T-helper 1 cell (primary cell): ENCODE measurements at places on chromosomes 11 and 22.
A peak's percentile ranks its signal among the peaks of the same experiment; 100 is the strongest.

DNA sequence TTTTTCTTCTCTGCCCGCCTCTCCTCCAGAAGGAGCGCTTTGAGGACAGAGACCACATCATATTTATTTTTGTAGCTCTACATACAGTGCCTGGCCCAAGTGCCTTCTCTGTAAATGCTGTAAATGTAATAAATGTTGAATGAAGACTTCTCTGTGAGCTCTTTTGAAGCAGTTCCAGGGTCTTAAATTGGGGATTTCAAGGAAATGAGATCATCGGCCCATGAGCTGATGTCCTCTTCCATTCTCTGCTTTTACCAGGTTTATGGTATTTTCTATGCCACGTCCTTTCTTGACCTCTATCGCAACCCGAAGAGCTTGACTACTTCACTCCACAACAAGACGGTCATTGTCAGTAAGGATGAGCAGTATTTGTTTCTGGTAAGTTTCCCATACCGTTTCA lies 165.7 kb upstream of the SORL1-AS1 start:
- no peak for DNase-seq

GRCh38 chr22:35523167-35523947 lies 17.3 kb upstream of the RASD2 start:
- DNase-seq = no peak

GRCh38 chr11:11482730-11483129 lies 129.7 kb upstream of the CSNK2A3 start:
- no peak for DNase-seq

GRCh38 chr11:7353100-7353499 lies 101.4 kb downstream of the SYT9 start:
- DNase-seq = peak; percentile 2

GRCh38 chr22:34709641-34710040 lies 356.3 kb upstream of the ISX start:
- DNase-seq = no peak

DNA sequence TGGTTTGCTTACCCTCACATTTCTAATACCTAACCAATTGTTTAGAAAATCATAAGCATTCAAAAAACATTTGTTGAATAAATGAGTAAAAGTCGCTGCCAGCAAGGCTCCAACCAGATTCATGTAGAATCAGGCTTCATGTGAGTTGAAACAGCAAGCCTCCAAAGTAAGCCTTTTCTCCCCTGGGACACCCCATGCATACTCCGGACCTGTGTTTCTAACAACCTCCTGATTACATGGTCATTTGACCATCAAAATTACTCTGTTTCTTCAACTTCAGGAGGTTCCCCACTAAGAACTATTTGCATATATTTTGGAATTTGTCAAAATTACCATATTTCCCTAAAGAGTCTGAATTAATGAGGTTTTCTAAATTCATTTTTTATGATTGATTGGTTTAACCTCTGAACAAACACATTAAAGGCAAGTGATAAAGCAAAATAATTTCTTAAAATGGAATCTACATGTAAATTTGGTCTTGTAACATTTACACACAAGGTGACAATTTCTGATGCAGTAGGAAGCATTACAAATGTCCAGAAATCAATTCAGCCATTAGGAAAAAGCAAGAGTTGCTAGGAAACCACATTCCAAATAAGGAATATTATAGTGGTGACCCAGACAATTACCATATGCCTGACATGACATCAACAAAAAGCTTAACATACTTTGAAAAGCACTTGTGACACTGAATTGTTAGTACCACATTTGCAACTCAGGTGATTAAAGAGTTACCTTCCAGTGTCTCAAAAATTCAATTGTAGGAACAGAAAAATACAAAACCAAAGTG lies 252.6 kb downstream of the GUCY1A2 start:
- DNase-seq = no peak

DNA sequence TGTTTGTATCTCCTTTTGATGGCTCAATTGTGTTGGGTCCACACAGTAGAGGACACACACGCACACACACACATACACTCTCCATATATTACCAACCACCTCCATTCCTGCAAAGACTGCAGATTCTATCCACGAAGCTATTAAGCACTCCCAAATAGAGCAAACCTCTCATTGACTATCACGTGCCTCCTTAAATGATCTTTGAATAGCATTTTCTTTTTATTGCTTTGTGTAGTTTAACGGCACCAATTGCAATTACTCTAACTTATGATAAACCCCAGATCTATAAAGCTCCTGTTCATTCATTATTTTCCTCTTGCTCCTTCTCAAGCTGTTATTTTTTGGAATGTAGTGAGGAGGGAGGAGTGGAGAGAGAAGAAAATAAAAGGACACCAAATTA lies 204.7 kb downstream of the ST3GAL4 start:
- DNase-seq = no peak

DNA sequence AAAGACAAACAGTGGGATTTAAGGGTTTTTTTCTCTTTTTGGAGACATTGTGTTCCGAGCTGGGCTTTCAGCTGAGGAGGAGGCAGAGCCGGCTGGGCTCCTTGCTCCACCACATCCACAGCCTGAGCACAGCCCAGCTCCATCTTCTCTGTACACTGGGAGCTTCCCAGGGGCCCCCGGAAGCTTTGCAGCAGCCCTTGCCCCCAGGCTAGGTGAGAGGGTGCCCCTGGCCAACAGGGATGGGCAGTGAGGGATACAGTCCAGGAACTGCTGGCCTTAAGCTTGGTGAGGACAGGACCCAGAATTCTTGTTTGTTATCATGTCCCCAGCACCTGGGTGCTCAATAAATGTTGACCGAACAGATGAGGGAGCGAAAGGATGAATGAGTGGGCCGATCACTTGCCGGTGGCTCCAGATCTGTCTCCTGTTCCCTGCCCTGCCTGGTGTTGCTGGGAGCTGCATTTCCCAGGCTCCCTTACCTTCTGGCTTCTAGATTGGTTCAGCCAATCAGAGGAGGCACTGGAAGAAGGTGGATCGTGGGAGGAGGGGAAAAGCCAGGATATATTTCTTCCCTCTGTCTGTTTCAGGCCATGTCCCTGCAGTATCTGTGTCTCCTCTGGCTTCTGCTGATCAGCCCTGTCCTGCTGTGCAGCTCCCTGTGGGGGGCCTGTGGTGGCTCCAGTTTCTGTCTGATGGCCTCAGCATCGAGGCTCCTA lies 26.5 kb upstream of the NECTIN1 start:
- no peak for DNase-seq

GRCh38 chr11:45900916-45901617 lies 6.0 kb downstream of the FREY1 start:
- no peak for DNase-seq

GRCh38 chr11:134543241-134543640 lies 131.2 kb upstream of the B3GAT1 start:
- no peak for DNase-seq

DNA sequence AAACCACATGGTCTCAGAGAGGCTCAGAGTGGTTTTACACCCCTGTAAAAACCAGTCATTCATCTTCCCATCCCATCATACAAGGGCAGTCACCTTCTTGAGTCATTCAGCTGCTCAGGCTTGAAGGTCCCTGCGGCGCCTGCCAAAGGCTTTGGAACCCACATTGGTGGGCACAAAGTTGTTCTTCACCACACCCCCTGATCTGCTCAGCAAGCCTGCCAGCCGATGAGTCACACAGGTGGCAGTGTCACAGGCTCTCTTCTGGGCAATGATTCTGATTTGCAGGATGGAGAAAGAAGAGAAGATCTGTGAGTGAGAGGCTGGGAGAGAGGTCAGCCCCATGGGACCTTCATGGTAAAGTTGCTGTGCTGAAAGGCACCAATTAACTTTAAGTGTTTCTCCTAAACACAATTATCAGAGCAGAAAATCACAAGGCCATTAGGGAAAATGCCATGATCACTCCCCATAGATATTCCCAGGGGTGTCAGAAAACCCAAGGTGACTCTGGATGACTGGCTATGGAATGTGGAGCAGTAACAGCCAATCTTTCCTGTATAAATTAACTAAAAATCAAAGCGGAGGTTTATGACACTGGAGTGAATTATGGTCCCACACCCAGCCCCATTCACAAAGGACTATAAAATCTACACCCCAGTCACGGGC lies 4.4 kb downstream of the CALCA start:
- DNase-seq = no peak

GRCh38 chr11:115201111-115201792 lies 303.0 kb downstream of the CADM1 start:
- peak; percentile 36 for DNase-seq

DNA sequence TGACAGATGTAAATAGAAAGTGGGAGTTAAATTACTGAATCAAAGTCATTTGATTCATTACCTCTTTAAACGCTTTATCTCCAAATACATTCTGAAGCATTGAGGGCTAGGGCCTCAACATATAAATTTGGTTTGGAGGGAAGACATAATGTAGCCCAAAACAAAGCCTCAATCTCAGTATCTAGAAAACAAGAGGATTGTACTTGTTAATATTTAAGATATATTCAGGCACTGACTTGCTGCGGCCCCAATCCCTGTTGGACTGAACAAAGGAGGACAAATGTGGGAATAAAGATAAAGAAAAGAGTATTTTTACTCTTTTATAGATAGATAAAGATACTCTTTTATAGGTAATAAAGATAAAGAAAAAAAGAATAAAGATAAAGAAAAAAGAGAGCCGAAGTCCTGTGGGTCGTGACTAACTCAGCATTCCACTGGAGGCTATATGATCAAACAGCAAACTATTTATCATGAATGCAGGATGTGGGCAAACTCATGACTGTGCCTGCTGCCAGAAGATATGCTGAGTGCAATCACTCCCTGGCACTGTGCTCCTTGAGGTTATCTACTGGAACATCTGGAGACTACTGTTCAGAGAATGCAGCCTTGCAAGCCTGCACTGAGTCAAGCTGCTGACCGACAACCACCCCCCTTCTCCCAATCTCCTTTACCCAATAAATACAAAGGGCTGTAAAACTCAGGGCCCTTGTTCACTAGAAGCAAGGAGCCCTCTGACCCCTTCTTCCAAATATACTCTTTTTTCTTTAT lies 6.9 kb downstream of the OR10V1 start:
- DNase-seq = no peak

GRCh38 chr11:10747733-10748132 lies 3.3 kb upstream of the CTR9 start:
- DNase-seq = no peak

DNA sequence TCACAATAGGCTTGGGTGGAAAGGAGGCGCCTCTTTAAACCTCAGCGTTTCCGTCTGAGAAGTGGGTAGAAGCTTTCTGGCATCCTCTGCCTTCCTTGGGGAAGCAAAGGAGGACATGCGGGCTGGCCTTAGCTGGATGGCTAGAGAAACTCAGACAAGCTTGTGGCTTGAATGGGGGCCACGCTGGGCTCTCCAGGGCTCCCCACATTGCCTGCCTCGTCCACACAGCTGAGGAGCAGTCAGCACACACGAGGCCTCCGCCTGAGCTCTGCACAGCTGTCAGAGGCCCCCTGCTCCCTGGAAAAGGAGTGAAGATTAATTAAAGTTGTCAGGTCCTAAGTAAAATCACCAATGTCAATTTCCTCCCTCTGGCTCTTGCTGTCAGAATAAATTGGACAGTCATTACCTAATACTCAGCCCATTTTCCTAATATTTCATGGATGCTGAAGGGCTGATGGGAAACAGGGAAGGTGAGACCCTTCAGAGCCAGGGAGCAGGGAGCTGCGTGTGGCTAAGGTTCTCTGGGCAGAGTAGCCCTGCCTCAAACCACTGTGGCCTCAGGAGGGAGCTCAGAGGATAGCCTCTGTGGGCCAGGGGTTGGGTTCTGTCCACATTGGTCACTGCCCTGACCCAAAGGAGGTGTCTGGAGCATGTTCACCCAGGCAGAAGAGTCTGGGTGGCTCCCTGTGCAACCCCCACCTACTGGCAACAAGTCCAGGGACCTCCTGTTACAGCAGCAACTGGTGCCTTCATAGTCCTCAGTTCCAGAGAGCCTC lies 118.3 kb upstream of the CD82 start:
- no peak for DNase-seq

- no peak for DNase-seq
These were observed 74.8 kb downstream of the KIAA1671 start for GRCh38 chr22:25027043-25027906.

DNA sequence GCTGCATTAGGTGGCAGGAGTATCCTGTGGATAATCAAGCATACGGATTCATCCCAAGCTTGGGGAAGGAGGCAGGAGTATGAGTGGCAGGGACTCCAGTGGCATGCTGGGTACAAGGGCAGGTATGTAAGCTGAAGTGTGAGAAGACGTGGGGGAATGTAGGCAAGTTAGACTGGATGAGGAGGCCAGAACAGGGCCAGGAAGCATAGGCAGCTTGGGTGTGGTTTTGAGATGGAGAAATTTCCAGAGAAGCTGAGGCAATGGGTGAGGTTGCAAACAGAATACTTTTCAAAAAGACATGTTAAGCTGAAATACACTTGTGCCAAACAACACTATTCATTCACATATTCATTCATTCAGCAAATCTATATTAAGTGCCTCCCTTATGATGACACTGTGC lies 43.1 kb upstream of the AMOTL1 start:
- no peak for DNase-seq

- no peak for DNase-seq
These were observed 212.7 kb upstream of the CADM1 start for GRCh38 chr11:115716601-115717529.

- DNase-seq = no peak
These were observed 30.3 kb downstream of the TPCN2 start for GRCh38 chr11:69078930-69079605.

DNA sequence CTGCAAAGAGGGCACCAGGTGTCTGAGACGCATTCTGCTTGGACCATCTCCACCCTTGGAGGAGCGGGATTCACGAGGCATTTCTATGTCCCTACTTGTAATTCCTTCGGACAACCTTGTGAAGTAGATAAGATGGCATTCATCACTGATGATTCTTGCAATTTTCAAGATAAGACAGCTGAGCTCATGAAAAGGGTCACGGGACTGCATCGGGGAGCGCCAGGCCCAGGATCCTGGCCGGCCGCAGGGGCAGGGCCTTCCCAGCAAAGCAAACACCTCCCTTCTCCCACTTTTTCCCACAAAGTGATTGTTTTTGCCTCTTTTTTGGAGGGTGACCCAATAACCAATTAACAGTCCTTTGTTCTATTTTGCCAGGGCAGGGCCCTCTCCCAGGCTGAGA lies 8.4 kb downstream of the LIF start:
- DNase-seq = no peak

GRCh38 chr11:121414141-121414913 lies 37.8 kb upstream of the SORL1 start:
- DNase-seq = no peak

- no peak for DNase-seq
These were observed 170.8 kb downstream of the BUD13 start for GRCh38 chr11:116601814-116602636.

DNA sequence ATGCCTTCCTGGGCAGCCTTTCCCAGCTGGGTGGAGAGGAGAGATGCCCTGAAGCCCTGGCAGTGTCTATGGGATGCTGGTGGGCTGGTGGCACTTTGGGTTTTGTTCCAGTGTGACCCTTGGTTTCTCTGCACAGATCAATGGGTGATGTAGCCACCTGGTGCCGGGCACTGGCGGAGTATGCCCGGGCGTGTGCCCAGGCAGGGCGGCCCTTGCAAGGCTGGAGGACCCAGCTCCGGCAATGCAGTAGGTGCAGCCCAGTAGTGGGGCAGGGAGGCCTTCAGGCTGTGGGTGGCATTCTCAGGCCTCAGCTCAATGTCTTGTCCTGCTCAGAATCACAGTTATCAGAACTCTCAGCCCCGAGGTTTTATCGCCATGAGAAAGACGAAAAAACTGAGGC lies 11.9 kb downstream of the OTOG start:
- no peak for DNase-seq
